ENCODE measurements at places on chromosomes 2 and 18. TPM values are rescaled to one million over a fixed set of nuclear protein-coding genes. Genes with fewer than 3 reads are reported as not detected.

DNA sequence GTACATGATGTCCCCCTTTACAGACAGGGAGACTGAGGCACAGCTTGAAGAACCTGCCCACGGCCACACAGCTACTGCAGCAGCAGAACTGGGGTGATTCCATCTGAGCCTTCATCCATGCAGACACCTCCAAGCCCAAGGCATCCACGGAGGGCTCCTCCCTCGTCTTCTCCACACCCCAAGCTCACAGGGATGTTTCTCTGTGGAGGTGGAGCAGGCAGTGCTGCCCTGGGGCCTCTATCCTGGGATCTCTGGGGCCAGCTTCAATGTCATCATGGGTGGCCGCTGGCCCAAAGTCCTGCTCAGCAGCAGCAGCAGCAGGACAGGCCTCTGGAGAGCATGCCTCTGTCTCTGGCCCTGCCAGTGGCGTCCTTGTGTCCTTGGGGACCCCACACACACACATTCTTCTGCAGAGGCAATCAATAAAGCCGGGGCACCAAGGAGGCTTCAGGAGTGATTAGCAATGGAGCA lies 31.2 kb downstream of the ADI1 start:
- no peak for DNase-seq

DNA sequence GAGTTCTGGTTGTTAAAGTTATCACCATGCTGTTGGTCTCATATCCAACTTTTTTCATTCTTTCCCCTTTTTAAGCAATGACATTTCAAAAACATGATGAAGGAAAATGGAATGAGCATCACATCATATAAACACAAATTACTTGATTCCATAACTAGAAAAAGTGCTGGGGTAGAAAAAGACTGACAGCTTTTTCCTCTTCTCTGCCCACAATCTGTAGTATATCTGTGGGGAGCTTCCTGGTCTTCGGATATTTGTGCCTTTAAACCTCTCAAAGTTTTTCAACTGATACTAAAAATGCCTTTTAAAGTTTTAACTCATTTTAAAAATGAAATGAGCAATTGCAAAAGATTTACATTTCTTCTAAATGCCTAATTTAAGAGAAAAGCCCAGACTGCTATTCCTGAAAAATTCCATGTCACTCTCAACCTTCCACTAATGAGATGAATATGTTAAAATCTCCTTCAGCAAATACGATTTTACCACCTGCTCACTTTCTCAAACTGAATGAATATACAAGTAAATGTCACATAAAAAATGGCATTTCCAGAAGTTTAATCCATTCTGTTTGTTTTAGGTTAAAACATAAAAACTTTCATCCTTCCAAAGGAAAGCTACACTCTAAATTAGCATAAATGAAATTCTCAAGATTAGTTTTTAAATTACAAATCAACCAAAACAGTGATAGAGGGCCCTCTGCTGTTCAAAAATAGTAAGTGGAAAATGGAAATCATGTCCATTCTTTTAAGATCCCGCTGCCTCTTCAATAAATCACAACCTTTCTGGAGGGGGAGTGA lies 2.1 kb downstream of the DNAH7 start:
- DNase-seq: no peak

DNA sequence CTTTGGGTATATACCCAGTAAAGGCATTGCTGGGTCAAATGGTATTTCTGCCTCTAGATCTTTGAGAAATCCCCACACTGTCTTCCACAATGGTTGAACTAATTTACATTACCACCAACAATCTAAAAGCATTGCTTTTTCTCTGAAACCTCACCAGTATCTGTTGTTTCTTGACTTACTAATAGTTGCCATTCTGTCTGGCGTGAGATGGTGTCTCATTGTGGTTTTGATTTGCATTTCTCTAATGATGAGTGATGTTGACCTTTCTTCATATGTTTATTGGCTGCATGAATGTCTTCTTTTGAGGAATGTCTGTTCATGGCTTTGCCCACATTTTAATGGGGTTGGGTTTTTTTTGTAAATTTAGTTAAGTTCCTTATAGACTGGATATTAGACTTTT lies 382.6 kb upstream of the ZNF804A start:
- no peak for DNase-seq

DNA sequence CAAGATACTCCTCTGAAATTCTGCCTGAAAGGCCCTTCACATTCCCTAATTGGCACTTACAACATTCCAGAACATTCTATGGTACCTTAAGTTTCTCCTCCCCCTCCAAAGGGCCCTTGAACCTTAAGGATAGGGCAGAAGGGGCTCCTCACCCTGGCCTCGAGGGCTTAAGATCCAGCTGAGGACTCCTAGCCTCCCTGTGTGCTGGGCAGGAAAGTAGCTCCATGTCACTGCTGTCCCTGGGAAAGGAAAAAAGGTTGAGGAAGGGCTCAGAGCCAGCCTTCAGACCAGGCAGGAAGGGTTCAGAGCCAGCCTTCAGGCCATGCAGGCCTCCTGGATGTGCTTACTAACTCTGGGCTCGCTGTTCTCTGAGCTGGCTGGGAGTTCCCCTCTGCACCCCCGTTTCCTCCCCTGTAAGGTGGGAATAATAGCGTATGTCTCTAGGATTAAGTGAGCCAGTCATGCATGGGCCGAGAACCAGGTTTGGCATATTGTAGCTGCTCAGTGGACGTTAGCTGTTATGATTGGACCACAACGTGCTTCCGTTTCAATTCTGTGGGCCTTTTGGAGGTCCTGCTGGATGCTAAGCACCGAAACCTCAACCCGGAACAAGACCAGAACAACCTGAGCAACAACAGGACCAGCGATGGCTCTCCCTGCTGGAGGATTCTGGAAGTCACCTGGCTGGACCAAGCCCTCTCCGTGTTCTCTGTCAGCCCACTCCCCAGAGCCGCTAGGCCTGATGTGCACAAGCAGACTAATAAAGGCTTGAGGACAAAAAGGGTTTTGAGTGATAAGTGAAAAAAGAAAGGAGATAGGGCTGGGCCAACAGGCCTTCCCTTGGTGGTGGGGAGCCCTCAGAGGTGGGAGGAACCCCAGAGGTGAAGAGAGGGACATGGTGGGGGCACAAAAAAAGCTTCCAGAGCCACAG lies 1.0 kb upstream of the B3GNT7 start:
- DNase-seq: no peak

DNA sequence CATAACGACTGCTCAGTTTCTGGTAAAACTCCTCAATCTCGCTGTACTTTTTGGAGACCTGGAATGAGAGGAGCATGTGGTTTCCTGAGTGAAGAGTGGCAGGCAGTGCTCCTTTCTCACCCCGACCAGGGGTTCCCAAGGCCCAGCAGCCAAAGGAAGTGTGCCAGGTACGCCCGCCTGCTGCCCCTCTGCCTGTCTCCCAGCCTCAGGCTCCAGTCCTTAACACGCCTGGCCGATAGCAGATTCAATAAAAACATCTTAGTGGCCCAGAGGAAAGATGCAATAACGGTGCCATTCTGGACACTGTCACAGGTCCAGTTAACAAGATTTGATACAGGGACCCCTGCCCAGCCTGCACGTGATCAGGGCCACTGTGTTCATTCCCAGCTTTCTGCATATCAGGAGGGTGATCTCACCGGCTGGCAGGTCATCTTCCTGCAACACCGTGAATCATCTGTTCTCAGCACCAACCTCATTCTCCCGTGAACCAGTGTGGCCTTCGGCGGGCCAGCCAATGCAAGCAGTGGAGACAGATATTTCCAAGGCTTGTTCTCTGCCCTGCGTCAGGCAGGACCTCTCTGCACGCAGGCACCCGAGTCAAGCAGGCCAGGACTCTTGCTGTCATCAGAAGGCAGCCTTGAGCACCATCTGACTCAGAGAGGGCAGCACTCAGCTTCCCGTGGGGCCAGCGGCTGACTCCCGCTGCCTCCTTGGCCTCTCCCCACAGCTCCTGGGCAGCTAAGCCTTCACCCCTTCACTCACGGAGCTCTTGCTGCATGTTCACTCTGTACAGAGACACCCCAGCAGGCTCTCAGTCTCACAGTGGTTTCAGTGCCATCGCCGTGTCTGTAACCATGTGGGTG lies 9.5 kb downstream of the HS1BP3 start:
- DNase-seq: no peak

- no peak for DNase-seq
Measured at GRCh38 chr2:105841551-105841950, 96.8 kb downstream of the NCK2 start.

GRCh38 chr2:32918774-32919173 lies 28.0 kb upstream of the LTBP1 start:
- DNase-seq: no peak

SPATA3 gene
- polyA plus RNA-seq: not detected

TMEM247 gene
- not detected for polyA plus RNA-seq

DNA sequence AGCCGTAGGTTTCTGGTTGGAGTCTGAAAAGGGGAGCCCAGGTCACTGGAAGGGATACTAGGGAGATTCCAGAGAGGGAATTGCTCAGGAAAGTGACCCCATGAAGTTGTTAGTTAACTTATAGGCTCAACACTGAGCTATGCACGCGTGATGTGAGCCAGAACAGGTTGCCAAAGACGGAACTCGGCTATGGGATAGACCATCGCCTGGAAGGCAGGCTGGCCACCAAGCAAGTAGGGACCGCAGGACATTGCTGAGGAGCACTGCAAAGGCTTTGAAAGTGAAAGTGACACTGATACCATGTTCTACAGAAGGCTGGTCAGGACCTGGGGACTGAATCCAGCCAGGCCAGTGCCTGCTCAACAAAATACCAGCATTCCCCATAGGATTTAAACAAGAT lies 7.3 kb downstream of the FARP2 start:
- DNase-seq: no peak

GRCh38 chr2:8502316-8502715 lies 179.5 kb upstream of the ID2 start:
- DNase-seq: no peak

FBXO48 gene
- 0.89 TPM for polyA plus RNA-seq

GRCh38 chr2:62627667-62628066 lies 77.8 kb upstream of the EHBP1 start:
- DNase-seq: no peak

ANO7 gene
- 0.40 TPM for polyA plus RNA-seq

ZAP70 gene
- not detected for polyA plus RNA-seq

IL1R1 gene
- polyA plus RNA-seq: 102 TPM

POU3F3 gene
- not detected for polyA plus RNA-seq

SGO2 gene
- 3.7 TPM for polyA plus RNA-seq

- DNase-seq: no peak
Measured at GRCh38 chr18:35141567-35142274, 99.1 kb upstream of the ZNF397 start.

APOB gene
- polyA plus RNA-seq: not detected

DNA sequence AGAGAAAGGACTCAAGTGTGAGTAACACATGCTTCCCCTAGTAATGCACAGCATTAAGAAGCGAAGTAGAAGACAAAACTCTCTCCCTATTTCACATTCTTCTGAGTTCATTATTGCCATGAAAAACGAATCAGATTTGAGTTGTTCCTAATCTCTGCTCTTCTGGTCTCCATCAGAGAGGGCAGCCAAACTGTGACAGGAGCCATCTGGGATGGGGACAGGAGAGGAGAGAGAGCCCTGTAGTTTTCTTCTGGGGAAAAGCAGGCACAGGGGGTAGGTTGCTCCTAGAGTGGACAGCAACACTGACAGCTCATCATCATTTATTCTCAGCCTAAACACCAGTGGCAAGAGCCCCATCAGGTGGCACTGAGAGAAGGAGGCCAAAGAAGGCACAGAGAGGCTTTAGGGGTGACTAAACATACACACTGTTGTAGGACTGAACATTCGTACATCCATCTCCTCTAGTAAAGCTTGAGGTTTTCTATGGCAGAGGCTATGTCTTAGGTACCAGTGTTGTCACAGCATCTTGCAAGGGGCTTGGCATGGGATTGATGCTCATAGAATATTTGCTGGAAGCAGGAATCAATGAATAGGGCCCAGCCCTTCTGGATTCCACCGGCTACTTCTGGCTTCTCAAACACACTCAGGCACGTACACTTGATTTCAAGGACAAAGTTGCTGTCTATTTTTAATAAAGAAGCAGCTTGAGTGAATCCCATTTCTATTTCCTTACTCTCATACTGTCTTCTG lies 33.1 kb downstream of the SLC8A1 start:
- no peak for DNase-seq

MAPK4 gene
- not detected for polyA plus RNA-seq

GRCh38 chr2:241773511-241774418 lies 2.9 kb upstream of the GAL3ST2 start:
- DNase-seq: no peak

C2orf78 gene
- polyA plus RNA-seq: not detected

G6PC2 gene
- not detected for polyA plus RNA-seq

IMMT gene
- 69.2 TPM for polyA plus RNA-seq

GRCh38 chr2:236862526-236862925 lies 223.2 kb upstream of the COPS8 start:
- no peak for DNase-seq

GRCh38 chr2:200702646-200703118 lies 109.0 kb upstream of the BZW1 start:
- DNase-seq: no peak

PRKAG3 gene
- not detected for polyA plus RNA-seq

GRCh38 chr2:47487498-47487875 lies 84.5 kb downstream of the MSH2 start:
- DNase-seq: no peak

COPS7B gene
- 47.2 TPM for polyA plus RNA-seq

DNA sequence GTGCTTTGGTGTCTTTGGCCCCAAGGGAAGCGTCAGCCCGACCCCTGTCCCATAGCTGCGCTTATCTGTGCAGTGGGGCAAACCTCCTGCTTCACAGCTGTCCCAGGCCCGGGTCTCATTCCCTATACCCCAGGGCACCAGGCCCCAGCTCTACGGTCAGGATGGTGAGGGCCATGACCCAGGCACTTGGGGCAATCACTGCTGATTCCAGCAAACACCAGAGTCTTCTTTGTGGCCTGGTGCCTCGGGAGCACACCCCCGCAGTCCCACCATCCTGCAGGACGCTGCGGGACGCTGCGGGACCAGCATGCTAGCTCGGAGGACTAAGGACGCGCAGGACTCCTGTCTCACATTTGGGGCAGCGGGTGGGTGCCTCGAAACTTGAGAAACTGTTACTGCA lies 116.9 kb upstream of the HDAC4 start:
- DNase-seq: no peak

DNA sequence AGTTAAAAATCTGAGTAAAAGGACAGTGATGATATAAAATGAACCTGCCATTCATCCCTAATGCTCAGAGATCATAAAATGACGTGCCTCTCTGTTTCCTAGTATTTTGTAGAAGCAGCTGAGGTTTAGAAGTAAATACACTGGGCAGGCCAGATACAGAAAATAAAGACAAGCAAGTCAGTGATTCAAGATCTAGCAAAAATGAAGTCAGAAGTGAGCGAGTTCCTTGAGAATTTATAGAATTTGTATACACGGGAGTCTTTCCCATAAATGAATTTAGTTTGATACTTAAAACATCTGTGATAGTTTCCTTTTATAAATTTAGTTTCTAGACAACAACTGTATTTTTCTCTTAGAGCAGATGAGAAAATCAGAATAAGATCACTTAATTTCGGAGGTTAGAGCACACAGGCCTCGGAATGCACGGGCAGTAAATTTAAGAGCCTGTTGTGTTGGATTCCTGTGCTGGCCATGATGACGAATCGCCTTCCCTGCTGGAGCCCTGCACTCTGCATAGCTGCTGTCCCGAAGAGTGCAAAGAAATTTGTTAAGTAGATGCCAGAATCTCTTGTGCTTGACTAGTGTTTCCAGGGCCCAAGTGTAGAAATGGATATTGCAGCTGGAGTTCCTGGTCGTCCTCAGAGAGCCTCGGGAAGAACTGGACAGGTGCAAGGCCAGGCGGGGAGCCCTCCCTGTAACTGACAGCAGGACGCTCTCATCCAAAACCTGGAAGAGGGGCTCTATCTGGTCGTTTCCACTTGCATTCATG lies 83.7 kb upstream of the RBM44 start:
- no peak for DNase-seq

UBE2E3 gene
- polyA plus RNA-seq: 127 TPM

ETAA1 gene
- polyA plus RNA-seq: 10.4 TPM
